ENCODE measurements at places on chromosomes 13 and 19.

DNA sequence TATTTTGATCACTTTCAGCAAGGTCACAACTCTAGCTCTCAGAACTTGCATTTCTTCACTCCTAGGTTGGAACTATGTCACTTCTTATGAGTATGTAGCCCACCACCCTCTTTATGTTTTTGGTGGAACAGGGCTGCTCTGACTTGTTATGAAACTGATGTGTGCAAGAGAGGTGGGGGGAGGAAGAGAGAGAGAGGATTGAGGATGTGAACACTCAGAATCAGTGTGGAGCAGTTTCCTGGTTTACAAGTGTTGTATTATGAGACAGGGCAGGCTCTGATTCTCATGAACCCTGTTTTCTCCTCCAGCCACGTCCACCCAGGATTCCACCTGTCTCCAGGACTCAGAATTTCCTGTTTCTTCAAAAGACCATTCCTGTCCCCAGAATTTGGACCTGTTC lies 16.1 kb downstream of the ZNF317 start:
- no peak for DNase-seq

GRCh38 chr19:41334793-41335192 lies 18.9 kb downstream of the TGFB1 start:
- DNase-seq: no peak

GRCh38 chr19:47094557-47095475 lies 18.8 kb downstream of the ZC3H4 start:
- no peak for DNase-seq

DNA sequence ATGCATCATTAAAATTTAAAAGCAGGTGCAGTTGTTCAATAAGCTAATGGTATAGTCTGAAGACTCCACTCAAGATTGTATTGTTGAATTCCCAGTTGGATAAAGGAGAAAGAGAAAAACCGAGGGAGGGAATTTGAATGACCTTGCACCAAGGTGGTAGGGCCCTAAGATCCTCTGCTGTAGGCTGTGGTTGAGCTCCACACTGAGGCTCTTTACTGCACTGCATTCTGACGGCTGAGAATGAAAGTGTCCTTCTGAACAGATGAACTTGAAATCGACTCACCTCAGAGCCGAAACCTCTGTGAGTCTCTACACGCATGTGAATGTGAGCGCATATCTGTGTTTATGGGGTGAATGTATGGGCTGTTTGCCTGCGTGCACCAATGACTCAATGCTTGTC lies 388.9 kb upstream of the DACH1 start:
- no peak for DNase-seq

GRCh38 chr19:6970443-6970842 lies 50.8 kb downstream of the MBD3L2B start:
- no peak for DNase-seq

GRCh38 chr13:25046985-25047511 lies 48.9 kb upstream of the PABPC3 start:
- peak; percentile 57 for DNase-seq

DNA sequence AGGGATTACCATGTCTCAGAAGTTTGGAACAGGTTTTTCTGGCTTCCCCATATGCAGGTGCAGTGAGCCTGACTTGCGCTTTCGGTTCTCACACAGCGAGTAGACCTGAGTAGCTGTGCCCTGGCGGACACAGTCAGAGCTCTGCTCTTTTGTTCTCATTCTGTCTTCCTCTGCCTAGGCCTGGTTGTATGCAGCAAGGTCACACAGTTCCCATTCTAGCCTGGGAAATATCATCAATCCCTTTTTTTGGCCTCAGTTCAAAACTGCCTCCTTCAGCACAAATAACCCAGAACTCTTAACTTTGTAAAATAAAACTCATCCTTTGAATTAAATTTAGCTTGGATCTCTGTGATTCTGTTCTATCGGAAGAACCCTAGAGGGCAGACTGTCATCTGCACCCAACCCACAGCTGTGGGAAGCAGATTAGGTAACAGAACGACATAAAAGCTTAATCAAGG lies 10.2 kb downstream of the OXGR1 start:
- no peak for DNase-seq

DNA sequence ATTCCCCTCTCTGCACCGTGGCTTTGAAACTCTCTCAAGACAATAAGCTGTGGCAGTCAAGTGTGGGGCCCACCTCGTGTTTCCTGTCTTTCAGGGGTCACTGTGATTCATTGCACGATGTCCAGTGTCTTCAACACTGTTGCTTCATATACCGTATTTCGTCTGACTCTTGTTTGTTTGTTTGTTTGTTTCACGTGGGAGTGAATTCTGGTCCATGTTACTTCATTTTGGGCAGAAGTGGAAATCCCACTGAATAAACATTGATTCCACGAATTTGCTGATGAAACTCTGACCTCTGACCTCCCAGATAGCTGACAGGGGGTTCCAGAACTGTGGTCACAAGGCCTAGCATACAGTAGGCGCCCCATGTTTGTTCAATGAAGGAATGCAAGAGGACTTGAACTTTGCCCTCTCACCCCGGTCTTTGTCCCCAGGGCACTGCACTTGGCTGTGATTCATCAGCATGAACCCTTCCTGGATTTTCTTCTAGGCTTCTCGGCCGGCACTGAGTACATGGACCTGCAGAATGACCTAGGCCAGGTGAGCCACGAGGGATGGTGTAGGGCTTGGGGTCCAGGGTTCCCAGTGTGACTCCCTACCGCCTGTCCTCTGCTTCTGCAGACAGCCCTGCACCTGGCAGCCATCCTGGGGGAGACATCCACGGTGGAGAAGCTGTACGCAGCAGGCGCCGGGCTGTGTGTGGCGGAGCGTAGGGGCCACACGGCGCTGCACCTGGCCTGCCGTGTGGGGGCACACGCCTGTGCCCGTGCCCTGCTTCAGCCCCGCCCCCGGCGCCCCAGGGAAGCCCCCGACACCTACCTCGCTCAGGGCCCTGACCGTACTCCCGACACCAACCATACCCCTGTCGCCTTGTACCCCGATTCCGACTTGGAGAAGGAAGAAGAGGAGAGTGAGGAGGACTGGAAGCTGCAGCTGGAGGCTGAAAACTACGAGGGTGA lies 5.1 kb downstream of the NFKBIB start:
- no peak for DNase-seq

- no peak for DNase-seq
These were observed 21.1 kb downstream of the EVI5L start for GRCh38 chr19:7850945-7851622.

DNA sequence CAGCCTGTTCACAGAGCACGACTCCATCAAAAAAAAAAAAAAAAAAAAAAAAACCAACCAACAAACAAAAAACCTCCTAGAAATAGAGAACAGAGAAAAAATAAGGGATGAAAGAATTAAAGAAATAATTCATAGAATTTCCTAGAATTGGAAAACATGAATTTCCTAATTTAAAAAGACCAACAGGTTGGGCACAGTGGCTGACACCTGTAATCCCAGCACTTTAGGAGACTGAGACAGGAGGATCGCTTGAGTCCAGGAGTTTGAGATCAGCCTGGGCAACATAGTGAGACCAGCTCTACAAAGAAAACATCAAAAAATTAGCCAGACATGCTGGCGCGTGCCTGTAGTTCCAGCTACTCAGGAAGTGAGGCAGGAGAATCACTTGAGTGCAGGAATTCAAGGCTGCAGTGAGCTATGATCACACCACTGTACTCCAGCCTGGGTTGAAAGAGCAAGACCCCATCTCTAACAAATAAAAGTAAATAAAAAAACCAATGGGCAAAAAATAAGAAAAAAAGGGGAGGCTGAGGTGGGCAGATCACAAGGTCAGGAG lies 6.5 kb downstream of the SPART start:
- no peak for DNase-seq

DNA sequence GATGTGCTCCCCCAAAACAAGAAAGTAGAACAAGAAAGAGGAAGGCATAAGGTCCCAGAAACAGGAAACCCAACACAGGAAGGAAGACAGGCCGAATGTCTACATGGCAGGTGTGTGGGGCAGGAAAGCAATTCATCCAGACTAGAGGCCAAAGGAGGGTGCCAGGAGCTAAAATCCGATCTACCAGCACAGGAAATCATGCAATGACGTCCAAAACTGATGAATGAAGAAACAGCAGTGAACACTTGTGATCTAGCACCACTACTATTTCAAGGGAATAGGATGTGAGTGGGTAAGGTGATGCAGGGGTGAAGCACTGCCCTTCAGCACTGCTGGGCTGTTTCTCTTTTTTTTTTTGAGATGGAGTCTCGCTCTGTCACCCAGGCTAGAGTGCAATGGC lies 59.1 kb downstream of the DOCK9 start:
- DNase-seq: no peak

- no peak for DNase-seq
These were observed 4.3 kb upstream of the RAP2A start for GRCh38 chr13:97429681-97430081.

GRCh38 chr13:50529154-50529882 lies 314.2 kb downstream of the DLEU7 start:
- peak; percentile 43 for DNase-seq

GRCh38 chr19:48867123-48867745 lies 1.2 kb downstream of the PLEKHA4 start:
- no peak for DNase-seq

All from mesothelial cell of epicardium (in vitro differentiated cells).